ENCODE measurements at places on chromosomes 2 and 18.

DNA sequence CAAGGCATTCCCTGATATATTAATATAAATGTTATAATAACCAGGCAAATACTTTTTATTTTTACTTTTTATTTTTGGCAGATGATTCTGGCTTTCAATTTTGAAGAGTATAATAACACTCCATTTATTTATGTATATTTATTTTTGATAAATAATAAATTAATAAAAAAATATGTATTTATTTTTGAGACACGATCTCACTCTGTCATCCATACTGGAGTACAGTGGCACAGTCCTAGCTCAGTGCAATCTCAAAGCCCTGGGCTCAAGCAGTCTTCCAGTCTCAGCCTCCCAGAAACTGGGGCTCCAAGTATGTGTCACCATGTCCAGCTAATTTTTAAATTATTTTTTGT is 93.4 kb upstream of the ITGA6 start:
- DNase-seq = no peak

- no peak for DNase-seq
These were observed 4.3 kb upstream of the EFHD1 start for GRCh38 chr2:232629129-232629475.

DNA sequence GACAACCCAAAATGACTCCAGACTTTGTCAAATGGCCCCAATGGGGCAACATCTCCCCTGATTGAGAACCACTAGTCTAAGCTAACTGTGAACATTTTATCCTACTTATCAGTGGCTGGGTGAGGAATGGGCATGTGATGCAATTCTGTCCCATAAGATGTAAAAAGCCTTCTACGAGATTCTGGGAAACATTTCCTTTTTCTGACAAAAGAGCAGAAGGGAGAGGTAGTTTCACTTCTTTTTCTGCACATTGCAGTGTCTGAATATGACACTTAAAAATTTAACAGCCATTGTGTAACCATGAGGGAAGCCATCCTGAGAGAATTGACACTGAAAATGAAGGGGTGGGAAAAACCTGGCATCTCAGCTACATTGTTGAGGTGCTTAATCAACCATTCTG is 17.3 kb upstream of the MARCHF4 start:
- DNase-seq = no peak

GRCh38 chr2:25817630-25818029 is 60.7 kb downstream of the ASXL2 start:
- DNase-seq = no peak

GRCh38 chr18:45690975-45691815 is 32.8 kb upstream of the SLC14A1 start:
- DNase-seq = peak; percentile 23

- no peak for DNase-seq
These were observed 11.2 kb upstream of the NAPG start for GRCh38 chr18:10514601-10515000.

DNA sequence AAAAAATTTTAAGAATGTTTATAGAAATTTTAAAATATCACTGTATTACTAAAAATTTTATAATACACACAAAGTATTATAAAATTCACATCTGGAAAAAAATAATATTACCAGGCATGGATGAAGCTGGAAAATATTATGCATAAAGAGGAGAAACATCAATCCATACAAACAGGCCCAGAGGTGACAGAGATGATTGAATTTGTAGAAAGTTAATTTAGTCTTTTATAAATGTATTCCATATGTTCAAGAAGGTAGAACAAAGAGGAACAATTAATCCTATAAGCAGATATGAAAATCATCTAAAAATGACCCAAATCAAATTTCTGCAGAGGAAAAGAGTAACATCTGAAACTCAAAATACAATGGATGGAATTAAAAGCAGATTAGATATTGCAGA is 605.2 kb upstream of the CELF4 start:
- DNase-seq = no peak

DNA sequence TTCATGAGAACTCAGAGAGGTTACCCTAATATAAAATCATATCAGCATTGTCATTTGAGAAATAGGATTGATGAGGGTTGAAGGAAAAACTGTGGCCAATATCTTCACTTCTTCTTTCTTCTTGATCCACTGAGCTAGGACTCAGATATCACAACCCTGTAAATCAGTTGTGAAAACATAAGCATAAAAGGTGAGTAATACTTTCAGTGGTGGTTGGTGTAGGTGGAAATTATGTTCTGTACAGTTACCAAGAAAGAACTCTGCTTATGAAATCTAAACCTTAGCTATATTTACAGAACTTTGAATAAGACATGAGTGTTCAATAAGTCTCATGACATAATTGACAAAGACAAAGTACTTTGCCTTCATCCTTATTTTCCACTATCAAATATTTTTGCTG is 56.3 kb downstream of the PAX3 start:
- DNase-seq = no peak

- DNase-seq = peak; percentile 74
These were observed 220.1 kb downstream of the HAUS1 start for GRCh38 chr18:46324087-46324955.

DNA sequence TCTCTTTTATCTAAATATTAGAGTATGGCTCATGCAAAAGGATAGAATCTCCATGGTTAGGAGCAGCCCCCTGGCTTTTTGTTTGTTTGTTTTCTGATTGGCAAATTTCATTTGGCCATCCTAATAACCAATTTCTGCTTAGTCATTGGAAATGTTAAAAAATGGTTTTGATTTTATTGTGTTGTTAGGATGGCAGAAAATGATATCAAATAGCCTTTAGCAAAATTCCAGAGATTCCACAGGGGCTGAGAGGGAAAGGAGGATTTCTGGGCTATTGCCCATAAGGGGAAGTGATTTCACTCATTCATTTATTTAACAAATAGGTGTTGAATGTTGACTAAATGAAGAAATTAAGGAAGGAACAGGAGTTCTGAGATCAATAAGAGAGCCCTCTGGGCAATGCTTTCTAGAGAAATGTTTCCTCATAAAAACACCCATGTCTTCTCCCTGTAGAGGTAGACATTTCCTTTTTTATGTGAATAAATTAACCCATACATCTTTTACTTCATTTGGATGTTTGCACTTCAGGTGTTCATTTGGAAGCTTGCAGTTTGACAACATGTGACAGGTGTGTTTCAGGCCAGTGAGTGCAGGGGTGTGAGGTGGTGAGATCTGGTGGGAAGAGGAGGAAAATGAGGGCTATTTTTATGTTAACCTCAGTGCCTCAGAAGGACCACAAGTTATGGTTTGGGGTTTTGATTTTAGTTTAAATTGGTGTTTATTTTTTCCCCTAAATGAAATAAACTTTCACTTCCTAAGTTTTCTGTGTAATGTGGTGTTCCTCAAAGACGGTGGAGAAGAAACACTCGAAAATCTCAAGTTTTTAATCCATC is 61.7 kb upstream of the EPC2 start:
- DNase-seq = no peak

GRCh38 chr2:20677301-20678085 is 10.5 kb downstream of the GDF7 start:
- no peak for DNase-seq

- DNase-seq = no peak
These were observed 215.6 kb upstream of the TNP1 start for GRCh38 chr2:217075268-217076057.

DNA sequence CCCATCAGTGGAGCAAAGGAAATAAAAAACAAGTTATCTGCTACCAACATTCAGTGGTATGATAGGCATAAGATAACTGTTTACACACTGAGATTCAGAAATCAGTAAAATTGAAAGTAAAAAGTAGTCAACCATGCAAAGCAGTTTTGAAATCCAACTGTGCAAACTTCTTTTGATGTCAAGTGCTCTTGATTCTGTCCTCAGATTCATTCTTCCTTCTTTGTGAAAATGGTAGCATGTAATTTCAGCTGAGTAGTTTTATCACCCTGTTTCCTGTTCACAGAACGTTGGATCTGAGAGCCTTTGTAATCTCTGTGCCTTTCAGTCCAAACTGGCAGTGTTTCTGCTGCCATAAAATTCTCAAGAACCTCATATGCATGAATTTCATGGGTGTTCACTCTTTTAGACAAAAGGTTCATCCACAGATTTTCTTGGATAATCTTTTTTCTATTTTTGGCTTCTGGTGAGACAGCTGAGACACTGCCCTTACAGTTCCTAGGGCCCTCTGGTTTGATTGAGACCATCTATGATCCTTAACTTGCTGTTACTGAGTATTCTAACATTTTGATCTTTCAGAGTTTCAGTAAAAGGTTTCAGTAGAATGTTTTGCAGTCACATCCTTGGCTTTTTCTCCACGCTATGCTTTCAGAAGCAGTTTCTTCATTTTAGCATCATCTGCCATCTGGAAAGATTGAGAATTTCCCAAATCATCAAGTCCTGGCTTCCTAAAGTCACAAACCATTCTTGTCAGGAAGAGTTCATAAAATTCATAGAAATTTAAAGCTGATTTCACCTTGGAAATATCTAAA is 272.3 kb upstream of the EPHA4 start:
- peak; percentile 74 for DNase-seq

DNA sequence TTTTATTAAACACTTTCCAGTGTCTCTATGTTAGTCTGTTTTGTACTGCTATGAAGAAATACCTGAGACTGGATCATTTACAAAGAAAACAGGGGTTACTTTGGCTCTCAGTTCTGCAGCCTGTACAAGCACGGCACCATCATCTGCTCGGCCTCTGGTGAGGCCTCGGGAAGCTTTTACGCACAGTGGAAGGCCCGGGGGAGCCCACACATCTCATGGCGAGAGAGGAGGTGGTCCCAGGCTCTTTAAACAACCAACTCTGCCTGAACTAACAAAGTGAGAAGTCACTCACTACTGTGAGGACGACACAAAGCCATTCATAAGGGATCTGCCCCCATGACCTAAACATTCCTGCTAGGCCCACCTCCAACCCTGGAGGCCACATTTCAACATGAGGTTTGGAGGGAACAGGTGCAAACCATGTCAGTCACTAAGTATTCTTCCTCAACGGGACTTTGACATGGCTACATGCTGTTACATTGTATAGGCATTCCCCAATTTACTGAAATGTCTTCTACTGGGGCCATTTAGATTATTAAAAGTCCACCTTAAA is 26.1 kb downstream of the CYB5A start:
- DNase-seq = no peak

DNA sequence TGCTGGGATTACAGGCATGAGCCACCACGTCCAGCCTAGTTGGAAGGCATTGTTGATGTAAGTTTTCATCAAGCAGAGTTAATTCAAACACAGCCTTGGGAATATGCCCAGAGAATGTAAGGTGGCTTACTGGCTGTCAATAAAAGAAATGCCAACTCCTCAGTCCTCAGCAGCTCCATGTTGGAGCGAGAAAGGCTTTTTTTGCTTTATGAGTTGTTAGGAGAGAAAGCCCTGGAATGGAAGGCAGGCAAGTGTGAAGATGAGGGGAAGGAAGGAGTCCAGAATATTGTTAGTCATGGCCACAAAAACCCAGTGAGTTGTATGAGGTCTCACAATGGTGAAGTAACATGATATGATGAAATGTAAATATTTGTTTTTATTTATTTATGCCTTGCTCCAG is 57.1 kb downstream of the MAP4K4 start:
- DNase-seq = no peak

DNA sequence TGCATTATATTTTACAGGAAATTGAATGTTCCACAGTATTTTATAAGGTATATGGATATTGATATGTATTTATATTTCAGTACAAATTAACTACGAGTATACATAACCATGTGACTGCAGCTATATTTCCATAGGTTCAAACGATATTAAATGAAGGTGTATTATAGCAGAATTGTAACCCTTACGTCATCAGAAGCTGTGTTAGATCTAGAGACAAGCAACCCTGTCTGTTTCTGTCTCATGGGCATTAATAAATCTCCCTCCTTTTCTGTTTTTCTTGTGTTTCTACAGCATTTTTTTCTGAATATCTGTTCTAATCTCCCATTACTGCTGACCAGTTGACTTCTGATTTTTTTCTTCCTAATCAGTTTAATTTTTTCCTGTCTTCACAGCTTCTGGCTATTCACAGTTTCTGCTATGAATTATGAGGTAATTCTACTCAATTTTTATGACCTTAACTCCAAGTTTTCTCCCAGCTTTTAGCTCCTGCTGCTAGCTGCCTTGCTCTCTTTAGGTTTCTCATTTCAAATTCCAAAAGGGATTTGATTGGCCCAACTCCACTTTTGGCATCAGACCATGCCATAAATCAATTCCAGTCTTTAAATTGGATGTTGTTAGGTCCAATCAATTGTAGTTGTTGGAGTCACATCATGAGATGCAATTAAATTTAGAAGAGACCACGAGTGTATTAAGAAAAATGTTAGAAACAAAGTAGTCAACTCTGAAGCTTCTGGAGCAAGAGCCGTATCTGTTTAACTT is 277.5 kb upstream of the ZSWIM2 start:
- DNase-seq = no peak

DNA sequence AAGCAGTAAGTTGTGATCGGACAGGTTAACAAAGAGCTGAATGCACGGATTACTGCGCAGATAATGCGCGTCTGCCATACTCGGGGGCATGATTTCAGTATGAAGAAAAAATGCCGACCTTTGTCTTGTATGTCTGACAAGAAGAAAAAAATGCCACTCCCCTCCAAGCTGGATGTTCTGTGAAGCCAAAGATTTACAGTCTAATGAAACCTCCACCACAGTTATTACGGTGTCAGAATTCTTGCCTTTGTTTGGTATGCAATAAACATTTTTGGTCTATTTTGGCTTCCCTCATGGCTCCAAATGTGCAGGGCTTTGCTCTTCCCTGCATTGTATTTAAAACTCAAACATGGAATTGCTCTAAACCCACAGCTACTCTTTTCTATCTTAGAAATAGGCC is 72.2 kb upstream of the THUMPD2 start:
- DNase-seq = no peak

- peak; percentile 14 for DNase-seq
These were observed 96.2 kb downstream of the GALNT3 start for GRCh38 chr2:165697748-165698443.

DNA sequence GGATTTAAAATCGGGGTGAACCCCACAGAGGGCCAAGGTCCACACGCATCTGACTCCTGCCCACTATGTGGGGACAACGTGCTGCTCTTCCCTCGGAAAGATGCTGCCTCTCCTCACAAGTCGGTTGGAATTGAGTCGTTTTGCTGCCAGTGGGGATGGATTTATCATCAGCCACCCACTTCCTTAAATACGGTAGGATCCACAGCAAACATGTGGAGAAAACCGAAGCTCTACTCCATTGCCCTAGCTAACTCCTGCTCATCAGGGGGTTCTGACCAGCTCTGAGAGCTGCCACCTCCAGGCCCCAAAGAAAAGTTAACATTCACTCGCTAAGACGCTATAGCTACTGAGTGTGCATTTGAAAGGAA is 80.9 kb downstream of the CHRNA1 start:
- DNase-seq = peak; percentile 79

DNA sequence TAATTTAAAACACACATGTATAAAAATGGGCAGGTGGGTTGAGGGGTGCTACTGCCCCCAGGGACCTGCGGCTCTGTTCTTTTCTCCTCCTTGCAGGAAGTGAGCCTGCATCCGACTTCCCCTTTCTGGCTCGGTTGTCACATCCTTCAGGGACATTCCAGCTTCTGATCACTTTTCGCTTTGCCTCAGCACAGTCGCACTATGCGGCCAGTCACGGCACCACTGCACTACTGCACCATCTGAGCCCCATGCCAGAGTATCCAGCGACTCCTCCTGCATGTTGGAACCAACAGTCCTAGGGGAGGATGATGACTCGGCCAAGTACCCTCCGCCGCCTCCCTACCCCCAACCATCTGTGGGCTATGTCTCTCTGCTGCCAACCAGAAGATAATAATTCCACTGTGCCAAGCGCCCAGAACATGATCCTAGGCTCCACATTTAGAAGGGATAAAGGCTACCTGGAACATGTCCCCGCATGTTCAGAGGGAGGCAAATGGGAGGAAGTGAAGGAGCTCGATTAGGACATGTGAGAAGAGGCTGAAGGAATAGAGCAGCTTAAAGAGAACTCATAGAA is 17.6 kb downstream of the CDC42EP3 start:
- no peak for DNase-seq

Data from NCI-H510A treated with DMSO at 0.1 percent for 48 hours (cell line).